ENCODE measurements at places on chromosomes 3 and 15.
A peak's percentile ranks its signal among the peaks of the same experiment; 100 is the strongest.

GRCh38 chr15:77656294-77656693 is 23.6 kb upstream of the LINGO1 start:
- no peak for DNase-seq

- DNase-seq = peak; percentile 27
Measured at GRCh38 chr3:51712038-51712420, 5.2 kb downstream of the GRM2 start.

GRCh38 chr3:38107911-38108648 is 28.8 kb downstream of the ACAA1 start:
- no peak for DNase-seq

DNA sequence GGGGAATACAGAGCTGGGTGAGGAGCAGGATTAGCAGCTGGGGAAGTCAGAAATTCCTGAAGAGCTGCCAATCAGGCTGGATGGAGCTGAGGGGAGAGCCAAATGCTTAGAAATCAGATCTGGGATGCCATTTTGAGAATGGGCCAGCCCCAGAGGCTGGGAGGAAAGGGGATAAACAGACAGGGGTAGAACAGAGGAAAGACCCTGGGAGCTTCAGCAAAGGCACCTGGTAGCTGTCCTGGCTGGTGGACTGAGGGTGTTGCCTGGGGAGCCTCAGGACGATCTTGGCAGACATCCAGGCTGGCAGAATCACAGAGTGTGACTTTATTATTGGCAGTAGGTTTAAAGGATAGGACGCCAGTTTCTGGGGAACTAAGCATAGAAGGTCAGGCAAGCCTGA is 97.8 kb downstream of the SQOR start:
- DNase-seq = no peak

- DNase-seq = no peak
Measured at GRCh38 chr3:95134693-95135413, 1072.0 kb downstream of the NSUN3 start.

DNA sequence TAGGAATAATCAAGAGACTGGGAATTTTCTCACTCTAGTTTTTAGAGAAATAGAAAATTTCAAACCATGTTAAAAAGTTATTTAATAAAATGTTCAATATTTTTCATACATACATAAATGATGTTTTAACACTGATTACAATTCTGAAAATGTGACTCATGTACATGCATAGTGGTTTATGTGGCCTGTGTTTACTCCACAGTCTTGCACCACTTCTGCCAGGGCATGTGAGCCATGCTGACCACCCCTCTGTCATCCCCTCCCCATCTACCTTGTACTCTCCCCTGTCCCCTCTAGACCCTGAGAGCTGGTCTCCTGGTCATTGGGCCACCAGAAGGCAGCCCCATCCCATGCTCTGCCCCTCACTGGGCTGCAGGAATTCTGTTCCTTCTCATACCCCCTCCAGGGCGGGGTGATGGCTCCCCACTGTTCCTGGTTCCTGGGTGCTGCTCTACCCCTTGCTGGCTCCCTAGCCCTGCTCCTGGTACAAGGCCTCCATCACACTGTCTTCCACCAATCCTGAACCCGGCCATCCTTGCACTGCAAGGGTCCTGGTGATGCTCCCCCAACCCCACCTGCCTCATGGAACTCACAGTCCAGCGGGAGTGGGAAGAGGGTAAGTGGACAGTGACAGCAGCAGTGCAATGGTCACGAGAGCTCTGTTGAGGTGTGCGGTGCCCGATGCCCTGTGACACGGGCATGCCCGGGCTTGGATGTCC is 24.2 kb upstream of the SLC41A3 start:
- DNase-seq = peak; percentile 58

- no peak for DNase-seq
Measured at GRCh38 chr3:135192929-135193328, 397.9 kb downstream of the EPHB1 start.

DNA sequence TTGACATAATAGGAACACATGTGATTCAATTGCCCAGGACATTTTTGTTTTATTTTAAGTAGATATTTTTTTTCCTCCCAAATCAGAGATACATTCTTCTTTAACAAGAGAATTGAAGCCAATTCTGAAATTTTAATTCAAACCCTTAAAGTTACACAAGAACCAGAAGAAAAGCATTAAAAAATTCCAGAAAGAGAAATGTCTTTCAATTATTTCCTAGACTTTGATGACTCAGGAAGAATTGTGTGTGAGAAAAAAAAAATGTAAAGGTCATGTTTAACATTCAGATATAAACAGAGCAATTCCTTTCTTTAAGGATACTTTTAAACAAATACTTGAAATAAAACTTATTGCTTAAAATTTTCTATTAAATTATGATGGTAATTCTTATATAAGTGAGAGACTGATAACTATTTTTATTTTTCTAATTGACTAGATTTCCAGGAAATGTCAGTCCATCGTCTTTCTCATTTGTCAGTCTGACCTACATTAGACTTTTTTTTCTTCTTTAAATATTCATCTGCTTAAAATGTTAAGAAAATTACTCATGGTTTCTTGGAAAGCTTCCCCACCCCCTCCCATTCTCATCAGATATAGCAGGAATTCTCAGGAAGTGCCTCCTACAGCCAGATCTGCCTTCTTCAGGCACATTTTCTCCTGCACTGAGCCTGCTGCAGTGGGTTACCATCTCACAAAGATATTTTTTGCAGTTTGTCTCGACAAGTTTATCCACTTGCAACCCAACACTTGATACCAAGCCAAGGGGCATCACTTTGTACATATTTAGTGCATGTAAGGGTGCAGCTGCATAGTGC is 261.8 kb upstream of the CBLB start:
- DNase-seq = no peak

DNA sequence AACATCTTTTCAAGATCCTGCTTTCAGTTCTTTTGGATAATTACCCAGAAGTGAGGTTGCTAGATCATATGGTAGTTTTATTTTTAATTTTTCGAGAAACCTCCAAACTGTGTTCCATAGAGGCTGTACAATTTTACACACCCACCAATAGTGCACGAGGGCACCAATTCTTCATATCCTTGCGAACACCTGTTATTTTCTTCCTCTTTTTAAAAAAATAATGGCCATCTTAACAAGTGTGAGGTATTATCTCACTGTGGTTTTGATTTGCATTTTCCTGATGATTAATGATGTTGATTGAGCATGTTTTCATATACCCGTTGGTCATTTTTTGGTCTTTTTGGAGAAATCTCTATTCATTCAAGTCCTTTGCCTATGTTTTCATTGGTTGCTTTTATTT is 17.6 kb upstream of the CEP152 start:
- DNase-seq = no peak

GRCh38 chr15:70084461-70084860 is 13.3 kb downstream of the TLE3 start:
- no peak for DNase-seq

Measured in cardiac septum (tissue), 1 donor.